ENCODE measurements at places on chromosomes 4 and X.

GRCh38 chrX:25049357-25049756 lies 33.6 kb upstream of the ARX start:
- DNase-seq: no peak

GRCh38 chrX:119015407-119016237 lies 41.2 kb downstream of the LONRF3 start:
- peak; percentile 92 for DNase-seq

DNA sequence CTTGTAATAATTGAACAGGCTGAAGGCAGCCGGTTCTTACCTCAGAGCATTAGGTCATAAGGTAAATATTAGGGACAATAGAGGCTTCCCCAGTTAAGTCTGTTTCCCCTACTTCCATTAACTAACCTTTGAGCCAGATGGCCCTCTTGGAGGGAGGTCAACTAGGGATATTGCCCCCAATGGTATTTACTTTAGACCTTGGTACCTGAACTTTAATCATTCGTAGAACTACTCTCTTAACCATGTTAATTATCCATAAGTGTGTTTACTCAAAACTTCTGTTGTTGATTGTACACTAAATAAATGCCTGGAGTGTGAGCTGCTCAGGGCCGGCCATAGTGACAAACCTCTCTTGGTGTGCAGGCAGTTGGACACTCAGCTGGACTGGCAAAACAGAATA lies 1843.5 kb upstream of the AGA start:
- no peak for DNase-seq

- DNase-seq: no peak
These were observed 10.4 kb upstream of the USO1 start for GRCh38 chr4:75714011-75714410.

- no peak for DNase-seq
These were observed 88.8 kb downstream of the MAPK10 start for GRCh38 chr4:86271057-86271456.

DNA sequence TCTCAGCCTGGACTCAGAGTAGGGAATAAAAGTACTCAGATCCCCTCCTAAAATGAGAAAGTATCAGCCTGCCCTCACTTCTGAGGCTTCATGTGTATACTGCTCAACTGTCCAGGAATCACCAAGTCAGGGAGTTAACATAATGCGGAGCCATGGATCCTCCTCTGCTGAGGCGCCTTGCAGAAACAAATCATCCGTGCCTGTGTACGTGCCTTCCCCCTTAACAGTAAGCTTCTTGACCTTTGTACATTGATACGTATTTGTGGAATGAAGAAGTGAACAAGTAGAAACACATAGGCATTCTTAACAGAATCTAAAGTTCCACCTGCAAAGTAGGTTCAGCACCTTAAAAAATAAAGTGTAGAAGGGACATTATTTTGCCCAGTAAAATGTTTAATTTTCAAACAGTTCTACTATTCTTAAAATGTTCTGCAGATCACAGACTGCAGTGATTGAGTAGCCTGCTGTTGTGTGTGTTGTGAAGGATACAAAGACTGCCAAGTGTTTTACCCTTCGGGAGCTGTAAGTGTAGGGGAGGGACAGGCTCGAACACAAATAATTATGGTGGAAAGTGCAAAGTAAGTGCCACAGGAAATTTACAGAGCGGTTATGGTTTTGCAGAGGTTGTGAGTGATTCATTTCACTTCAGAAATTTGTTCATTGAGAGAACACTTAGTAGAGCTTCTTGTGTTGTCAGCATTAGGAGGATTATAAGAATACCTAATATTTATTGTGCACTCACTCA lies 61.9 kb downstream of the ARHGAP10 start:
- DNase-seq: no peak

- DNase-seq: no peak
These were observed 67.8 kb downstream of the GATB start for GRCh38 chr4:151692821-151693673.

DNA sequence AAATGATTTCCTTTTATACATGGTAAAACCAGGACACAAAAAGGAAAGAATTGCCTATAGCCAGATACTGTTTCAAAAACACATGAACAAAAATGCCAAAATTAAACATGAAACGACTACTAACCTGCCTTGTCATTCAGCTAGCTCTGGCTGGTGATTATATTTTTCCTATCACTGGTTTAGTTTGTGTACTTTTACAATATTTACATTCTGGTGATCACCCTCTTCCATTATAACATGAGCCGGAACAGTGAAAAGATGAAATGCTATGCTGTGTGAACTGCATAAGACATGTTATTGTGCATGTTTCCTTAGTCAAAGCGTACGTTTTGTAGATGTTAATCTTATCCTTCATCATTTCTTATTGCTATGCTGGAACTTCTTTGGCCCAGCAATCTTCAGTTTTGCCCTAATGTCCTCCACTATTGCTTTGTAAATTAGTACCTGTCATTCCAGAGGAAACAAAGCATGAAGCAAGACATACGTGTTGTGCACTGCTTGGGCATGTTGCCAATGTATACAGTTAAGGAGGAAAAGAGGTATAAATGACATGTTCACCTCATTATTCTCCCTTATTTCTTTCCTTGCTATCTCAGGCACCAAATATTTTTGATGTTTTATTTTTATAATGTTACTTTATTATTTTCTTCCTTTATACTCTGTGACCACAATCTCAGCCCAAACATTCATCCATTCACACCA lies 386.3 kb downstream of the ARHGAP24 start:
- DNase-seq: no peak

GRCh38 chr4:105837037-105837436 lies 58.2 kb upstream of the NPNT start:
- DNase-seq: no peak

DNA sequence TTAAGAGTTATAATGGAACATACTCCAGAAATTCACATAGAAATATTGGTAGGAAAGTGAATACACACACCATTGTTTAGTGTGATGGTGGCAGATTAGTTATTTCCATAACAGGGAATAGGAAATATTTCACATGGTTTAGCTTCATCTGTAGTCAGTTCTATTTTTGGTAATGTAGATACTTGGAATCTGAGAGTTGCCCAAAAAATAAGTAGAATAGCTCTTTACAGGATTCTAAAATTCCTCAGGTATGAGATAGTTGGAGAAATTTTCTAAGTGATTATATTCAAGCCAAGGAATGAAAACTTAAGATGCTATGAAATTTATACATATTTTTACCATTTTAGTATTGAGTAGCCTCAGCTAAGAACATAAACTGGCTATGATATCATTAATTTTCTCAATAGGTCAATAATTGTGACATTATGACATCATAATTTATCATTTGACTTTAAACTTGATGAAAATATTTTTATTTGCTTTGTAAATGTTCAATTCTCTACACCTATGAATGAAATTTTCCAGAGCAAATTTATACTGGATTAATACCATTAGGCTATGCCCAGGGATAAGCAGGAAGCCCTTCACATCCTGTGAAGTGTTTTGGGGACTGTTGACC lies 35.8 kb downstream of the CPEB2 start:
- DNase-seq: no peak

DNA sequence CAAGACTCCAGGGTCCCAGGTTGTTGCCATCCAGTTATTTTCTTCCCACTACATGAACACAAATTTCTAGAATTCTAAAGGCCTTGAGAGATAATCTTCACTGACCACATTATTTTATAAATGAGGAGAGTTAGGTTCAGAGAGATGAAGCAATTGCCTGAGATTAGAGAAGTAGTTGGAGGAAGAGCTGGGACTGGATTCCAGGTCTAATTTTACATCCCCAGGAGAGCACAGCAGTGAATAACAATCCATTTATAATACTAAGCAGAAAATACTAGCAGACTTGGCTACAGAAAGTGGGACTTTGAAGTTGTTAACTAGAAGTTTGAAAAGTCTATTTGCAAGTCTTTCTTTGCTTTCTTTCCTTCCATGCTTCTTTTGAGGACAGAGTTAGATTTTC lies 231.3 kb upstream of the S100G start:
- DNase-seq: no peak

DNA sequence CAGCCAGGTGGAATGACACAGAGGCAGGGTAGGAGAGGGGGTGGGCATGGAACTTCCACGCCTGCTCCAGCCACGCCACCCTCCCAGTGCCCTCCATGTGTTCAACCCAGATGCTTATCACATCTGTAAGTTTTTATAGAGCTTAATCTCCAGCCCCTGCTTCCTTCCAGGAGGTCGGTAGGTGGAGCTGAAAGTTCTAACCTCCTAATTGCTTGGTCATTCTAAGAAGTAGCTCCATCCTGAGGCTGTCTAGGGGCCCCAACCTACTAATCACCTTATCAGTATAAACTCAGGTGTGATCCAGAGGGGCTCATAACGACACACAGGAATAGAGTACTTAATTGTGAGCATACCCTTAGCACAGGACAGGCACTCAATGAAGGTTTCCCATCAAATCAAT lies 18.3 kb downstream of the QDPR start:
- no peak for DNase-seq

- DNase-seq: no peak
These were observed 5.2 kb upstream of the PCDH10 start for GRCh38 chr4:133143775-133144430.

DNA sequence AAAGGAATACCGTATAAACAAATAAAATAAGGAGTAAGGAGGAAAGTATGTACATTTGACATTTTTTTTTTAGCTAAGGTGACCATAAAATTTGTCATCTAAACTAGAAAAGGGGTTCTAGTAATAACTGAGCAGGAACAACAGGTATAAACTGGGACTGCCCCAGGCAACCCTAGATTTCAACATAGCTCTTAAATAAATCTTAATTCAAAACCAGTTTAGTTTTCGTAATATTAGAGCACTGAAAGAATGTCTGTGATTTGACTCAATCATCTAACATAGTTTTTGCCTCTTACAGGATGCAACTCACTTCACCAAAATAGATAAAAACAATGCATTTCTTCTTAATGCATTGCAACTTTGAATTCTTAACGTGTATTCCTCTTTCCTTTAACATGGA lies 257.7 kb downstream of the ADAMTS3 start:
- no peak for DNase-seq

DNA sequence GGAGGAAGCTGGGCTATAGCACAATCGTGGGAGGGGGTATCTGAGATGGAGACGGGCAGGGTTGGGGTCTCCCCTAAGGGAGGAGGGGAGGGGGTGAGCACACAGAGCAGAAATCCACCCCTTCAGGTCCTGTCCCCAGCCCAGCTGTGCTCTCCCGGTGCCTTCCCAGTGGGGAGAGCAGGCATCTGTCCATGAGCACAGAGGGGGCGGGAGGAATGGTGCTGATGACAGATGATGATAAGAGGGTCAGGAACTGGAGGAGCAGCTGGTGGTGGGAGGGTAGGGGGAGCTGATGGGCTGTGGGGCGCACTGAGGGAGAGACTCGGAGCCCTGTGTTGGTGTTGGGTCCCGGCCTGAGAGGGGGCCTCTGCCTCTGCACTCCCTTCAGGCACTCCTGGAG lies 8.6 kb downstream of the ATP2B3 start:
- DNase-seq: no peak
